ENCODE measurements at places on chromosomes 13 and 19.

- peak; percentile 61 for DNase-seq
Observed at GRCh38 chr19:2503521-2504109, 27.7 kb downstream of the GADD45B start.

DNA sequence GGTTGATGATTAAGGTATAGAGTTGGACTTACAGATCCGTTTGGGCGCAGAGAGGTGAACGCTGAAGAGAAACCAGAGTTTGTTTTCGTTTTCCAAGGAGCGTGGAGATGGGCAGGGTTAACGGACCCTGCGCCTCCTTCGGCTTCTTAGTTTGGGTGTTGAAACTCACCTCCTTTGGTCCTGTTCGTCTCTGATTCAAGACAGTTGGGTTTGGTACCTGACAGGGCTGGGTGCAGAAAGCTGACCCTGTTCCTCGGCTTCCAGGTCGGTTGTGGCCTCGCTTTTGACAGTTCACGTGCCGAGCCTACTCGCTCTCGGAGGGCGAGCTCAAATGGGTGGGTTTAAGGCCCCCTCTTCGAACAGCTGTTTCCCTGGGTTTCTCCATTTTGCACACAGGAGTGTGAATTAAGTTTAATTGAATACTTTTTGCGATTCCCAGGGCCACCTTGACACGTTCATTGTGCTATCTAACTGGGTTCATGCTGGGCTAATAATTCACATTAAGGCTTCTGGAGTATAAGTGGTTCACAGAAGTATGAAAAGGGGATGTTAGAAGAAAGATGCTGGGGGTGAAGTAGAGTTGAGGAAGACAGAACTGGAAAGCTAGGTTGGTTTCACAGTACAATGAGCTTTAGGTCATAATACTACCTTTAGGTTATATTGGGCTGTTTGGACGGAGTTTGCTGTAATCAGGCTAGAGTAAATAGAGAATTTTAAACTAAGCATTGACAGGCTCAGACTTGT is 638 bp downstream of the USPL1 start:
- DNase-seq: no peak

DNA sequence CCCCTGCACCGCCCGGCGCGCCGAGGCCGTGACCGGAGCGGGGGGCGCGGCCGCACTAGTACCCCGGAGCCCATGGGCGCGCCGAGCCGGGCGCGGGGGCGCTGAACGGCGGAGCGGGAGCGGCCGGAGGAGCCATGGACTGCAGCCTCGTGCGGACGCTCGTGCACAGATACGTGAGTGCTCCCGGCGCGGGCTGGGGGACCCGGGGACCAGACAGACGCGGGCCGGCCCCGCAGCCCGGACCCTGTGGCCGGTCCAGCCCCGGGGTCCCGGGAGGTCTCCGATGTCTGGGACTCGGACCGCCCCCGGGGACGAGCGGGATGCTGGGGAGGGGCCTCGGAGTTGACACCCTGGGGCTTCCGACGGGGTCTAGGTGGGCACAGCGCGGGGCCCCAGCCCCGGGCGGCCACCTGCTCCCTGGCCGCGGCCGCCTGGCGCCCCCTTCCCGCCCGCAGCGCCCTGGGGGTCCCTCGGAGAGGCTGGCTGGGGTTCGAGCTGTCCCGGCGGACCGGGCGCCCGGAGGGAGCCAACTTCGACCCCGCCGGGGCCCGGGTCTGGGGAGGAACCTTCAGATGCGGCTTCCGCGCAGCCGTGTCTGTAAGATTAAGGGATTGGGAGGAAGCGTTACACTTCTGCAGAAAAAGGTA is 568 bp downstream of the ATP11A start:
- no peak for DNase-seq

DNA sequence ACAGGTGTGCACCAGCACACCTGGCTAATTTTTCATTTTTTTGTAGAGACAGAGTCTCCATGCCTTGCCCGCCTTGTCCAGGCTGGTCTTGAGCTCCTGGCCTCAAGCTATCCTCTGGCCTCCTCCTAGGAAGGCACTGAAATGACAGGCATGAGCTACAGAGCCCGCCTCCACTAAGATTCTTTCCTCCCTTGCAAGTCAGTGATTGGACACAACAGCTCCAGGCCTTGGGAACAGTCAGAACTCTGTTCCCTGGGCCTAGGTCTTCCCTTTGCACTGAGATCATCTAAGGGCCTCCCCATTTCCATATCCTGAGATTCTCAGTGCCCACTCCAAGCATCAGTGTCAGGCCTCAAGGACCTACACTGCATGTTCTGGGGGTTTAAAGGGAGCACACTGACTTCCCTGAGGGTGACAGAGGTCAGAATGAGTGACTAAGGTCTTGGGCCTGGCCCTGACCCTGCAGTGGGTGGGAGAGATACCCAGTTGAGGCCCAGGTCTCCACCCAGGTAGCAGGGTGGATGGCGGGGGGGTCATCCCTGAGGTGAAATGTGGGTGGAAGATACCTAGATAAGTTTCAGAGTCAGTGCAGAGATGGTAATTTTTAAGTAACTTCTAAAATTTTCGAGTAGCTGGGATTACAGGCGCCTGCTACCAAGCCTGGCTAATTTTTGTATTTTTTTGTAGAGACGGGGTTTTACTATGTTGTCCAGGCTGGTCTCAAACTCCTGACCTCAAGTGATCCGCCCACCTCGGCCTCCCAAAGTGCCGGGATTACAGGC is 17.3 kb upstream of the ERCC1 start:
- no peak for DNase-seq

- DNase-seq: no peak
Observed at GRCh38 chr13:93307651-93308050, 81.0 kb downstream of the GPC6 start.

DNA sequence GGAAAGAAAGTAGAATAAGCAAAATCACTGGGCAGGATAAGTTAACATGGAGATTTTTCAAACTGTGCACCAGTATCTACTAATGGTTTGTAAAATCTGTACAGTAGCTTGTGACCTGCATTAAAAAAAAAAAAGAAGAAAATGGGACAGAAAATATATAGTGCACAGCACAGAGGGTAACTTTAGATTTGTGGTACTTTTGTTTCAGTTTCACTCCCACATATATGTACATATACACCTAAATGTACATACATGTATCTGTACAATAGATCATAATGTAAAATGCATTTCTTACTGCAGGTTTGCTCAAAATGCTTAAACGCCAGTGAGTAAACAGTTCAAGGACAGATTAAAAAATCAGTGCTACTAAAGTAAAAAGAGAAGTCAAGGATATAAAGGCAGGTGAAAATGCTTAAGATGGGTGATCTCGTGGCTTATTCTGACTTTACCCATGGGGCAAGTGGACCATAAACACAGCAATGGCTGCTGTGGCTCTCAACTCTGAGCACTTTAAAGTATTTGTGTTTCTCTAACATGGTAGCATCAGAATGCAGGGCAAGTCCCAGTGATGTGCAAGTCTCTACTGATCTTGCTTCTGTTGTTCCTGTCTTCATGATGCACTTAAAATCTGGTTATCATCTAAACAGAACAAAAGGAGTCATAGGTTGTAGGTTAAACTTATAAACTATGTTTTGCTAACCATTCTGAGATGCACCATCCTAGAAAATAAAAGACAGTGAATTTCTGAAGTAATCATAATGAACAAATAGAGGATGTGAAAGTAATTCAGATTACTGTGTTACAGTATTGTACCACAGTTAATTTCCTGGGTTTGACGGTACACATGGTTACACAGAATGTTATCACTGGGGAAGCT is 112.3 kb downstream of the MIPEP start:
- DNase-seq: no peak

GRCh38 chr13:100619940-100620339 is 31.4 kb upstream of the GGACT start:
- DNase-seq: no peak

DNA sequence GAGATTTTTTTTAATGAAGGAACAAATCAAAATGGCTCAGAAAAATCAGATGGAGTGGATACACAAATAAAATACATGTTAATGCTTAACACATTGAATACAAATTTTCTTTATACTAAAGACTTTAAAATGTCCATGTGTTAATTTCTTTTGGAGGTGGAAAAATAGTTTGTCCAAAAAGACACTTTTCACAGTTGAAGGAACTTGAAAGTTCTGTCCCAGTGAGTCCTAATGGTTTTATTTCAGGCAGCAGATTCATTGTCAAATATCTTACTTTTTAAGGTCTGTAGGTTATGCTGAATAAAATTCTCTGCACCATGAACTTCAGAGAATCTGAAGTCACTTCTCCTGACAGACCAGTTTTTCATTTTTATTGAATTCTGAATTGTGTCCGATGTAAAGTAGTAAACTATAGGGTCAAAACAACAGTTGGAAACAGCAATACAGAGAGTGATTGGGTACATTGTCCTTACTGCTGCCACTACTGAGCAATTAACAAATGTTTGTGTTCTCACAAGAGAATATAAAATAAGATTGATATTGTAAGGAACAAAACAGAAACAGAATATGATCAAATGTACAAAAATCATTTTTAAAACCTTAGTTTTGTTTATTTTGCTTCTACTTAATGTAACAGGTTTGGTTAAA is 1.6 kb downstream of the LPAR6 start:
- DNase-seq: no peak

GRCh38 chr19:38806371-38806770 is 6.4 kb downstream of the LGALS4 start:
- DNase-seq: no peak

GRCh38 chr13:36362251-36362650 is 16.1 kb upstream of the SPART start:
- DNase-seq: no peak

DNA sequence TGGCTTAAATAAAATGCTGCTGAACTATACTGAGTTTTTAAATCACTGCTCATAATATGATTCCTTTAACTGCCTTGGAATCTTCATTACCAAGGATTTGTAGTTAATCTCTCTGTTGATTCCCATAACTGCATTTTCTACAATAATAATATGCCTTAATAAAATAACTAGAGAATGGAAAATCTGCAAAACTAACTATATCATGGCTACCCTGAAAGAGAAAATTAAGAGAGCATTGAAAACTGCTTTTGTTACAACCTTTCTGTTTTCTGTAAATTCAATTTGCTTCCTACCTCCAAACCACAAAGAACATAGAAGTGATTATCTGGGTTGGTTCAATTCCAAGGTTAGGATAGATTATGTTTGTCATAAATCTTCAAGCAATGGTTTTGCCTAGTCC is 202.8 kb upstream of the ATXN8OS start:
- no peak for DNase-seq

DNA sequence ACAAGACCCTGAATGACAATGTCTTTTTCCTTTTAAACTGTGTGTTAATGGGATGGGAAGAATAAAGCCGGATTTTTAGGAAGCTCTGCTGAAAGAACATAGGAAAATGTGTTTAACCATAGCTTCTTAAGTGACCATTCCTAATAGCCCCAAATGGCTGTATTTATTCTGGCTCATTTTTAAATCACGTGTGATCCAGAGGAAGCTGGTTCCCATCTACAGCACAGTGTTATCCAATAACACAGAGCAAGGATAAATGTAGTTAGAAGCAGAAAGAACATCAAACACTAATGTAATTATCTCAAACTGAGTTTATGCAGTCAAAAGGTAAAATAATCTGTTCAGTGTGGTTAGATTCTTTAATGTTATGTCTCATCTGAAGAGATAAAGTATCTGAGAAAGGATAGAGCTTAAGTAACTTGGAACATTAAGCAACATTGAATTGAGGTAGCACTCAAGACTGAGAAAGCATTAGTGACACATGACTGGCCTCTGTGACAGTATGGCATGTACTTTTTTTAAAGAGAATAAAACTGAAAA is 853.3 kb downstream of the GPC5 start:
- no peak for DNase-seq

- DNase-seq: no peak
Observed at GRCh38 chr13:95258619-95259194, 42.5 kb downstream of the ABCC4 start.

GRCh38 chr13:76129305-76130000 is 493.3 kb downstream of the LMO7 start:
- DNase-seq: no peak

GRCh38 chr13:93635616-93636032 is 409.0 kb downstream of the GPC6 start:
- no peak for DNase-seq

- no peak for DNase-seq
Observed at GRCh38 chr13:45108716-45109101, 11.6 kb upstream of the GTF2F2 start.

- DNase-seq: peak; percentile 93
Observed at GRCh38 chr19:42423462-42424344, 3.5 kb downstream of the LIPE start.

GRCh38 chr13:111864566-111864965 is 202.4 kb upstream of the SOX1 start:
- no peak for DNase-seq

- no peak for DNase-seq
Observed at GRCh38 chr19:52102782-52103181, 7.2 kb upstream of the ZNF841 start.

DNA sequence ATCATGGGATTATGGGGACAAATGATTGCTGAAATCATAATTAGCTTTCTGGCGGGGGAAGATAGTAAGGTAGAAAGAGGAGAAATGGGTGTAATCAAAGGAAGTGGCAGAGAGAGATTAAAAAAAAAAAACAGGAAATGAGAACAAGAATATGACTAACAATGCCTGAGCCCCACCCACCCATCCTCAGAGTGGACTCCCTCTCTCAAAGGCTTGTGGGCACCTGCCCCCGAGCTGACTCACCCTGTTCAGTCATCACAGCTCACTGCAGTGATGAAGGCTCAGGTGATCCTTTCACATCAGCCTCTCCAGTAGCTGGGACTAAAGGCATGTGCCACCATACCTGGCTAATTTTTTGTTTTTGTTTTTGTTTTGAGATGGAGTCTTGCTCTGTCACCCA is 26.4 kb upstream of the TPT1 start:
- peak; percentile 92 for DNase-seq

DNA sequence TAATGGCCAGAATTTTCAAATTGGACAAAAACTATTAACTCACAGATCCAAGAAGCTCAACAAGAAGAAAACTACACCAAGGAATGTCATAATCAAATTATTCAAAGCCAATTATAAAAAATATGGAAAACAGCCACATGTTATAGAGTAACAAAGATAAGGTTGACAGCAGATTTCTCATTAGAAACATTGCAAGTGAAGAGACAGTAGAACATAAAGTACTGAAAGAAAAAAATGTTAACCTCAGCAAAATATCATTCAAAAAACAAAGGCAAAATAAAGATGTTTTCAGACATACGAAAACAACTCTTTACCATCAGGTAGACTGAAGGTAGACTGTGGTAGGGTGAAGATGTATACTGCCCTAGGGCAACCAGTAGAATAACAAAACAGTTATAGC is 83.4 kb downstream of the KCNRG start:
- no peak for DNase-seq

DNA sequence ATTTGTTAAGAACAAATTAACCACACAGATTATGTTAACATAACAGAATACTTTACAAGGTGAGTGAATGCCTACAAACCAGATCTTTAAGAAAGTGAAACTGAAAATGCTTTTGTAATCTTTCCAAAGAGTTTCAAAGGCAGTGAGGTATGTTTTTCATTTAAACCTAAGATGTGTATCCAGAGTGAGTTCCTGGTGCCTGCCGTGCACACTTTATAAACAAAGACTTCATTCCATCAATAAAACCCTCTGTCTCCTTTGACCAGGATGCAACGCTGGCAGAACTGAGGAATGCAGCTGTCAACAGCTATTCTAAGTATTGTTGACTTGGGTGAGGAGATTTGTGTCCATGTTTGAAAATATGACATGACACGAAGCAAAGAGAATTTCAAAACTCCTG is 344.6 kb downstream of the DNAJC15 start:
- no peak for DNase-seq

All from stimulated activated CD4-positive, alpha-beta T cell treated with anti-CD3 and anti-CD28 coated beads, Interleukin-15, amount 100 ng/mL, for 48 hours (primary cell).